CD4-positive, alpha-beta memory T cell (primary cell): ENCODE measurements at places on chromosomes 4 and X.
A peak's percentile ranks its signal among the peaks of the same experiment; 100 is the strongest.

DNA sequence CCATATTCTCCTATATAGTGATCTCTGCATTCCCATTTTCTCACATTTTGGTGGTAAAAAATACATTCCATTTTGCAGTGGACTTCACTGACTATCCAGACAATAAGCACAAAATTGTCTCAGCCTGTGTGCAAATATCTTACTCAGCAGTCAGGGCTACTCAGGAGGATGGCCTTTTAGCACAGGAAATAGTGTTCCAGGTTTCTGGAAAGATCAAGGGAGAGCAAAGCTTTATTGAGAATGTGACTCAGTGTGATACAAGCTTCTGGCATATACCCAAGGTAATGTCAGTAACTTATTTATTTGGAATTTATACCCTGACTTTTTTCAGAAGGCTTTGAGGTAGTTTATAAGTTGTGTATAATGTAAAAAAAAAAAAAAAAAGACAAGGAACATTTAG, 233.4 kb downstream of the TEX13A start:
- no peak for DNase-seq

GRCh38 chr4:151807220-151807619, 46.4 kb upstream of the GATB start:
- DNase-seq = no peak

GRCh38 chr4:26522478-26522877, 32.2 kb upstream of the CCKAR start:
- DNase-seq = no peak

GRCh38 chr4:96342790-96343455, 503.0 kb downstream of the PDHA2 start:
- DNase-seq = no peak

GRCh38 chr4:128854433-128854832, 44.9 kb downstream of the JADE1 start:
- DNase-seq = peak; percentile 47

GRCh38 chr4:133385161-133385954, 236.3 kb downstream of the PCDH10 start:
- DNase-seq = no peak

DNA sequence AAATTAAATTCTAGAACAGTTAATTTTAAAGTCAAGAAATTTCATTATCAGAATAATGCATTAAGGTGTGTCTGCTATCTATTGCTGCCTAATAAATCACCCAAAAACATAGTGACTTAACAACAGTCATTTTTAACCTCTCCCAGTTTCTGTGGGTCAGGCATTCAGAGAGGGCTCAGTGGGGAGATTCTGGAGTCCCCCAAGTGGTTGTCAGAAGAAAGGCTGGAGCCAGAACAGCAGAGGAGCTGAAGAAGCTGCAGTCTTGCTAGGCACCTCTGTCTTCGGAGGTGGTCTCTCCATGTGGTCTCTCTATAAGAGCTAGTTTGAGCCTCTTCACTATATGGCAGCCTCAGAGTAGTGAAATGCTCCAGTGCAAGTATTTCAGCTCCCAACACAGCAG, 9.3 kb upstream of the HOPX start:
- DNase-seq = no peak

DNA sequence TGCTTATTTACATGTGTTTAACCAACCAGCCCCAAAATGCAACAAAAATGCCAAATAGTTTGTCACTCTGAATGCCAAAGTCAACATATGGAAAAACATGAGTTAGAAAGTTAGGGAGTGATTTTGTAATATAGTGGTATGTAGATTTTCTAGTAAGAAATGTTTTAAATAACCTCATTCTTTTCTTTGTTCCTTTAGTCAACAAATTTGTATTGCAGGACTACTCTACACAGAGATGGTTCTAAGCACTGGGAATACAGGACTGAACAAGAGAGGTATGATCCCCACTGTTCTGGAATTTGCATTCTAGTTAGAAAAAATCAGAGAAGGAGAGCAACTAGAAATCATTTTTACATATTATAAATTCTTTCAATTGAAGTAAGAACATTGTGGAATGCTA, 218.8 kb upstream of the ANXA10 start:
- no peak for DNase-seq

- DNase-seq = no peak
Measured at GRCh38 chrX:13894888-13895565, 78.1 kb upstream of the GPM6B start.

- no peak for DNase-seq
Measured at GRCh38 chr4:20095805-20096541, 155.7 kb upstream of the SLIT2 start.

DNA sequence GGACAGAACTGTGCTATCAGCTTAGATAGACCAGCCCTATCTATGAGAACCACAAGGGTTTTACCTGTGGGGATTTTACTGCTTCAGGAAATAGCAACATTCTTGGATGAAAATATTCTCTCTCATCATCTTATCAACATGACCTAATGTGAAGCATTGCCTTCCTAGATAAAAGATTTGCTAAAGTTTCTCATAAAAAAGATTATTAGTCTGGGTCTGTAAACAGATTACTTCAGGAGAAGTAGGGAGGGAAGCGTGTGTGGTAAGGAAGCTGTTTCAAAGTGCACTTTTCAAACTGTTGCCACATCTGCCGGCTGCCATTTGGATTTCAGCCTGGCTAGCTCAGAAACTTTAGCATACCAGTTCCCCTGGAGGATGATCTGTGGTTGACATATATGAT, at the start of gene NOX1:
TSS of gene NOX1 (minus strand) at position 35 of the 400 bp plus-strand sequence. CDS start 220 bp downstream, outside the sequence.
- DNase-seq = no peak

GRCh38 chr4:1675802-1676137, 8.3 kb downstream of the FAM53A start:
- no peak for DNase-seq

GRCh38 chr4:138049355-138049754, 192.8 kb downstream of the SLC7A11 start:
- DNase-seq = no peak

- DNase-seq = no peak
Measured at GRCh38 chr4:173652283-173652931, 122.4 kb upstream of the HAND2 start.

DNA sequence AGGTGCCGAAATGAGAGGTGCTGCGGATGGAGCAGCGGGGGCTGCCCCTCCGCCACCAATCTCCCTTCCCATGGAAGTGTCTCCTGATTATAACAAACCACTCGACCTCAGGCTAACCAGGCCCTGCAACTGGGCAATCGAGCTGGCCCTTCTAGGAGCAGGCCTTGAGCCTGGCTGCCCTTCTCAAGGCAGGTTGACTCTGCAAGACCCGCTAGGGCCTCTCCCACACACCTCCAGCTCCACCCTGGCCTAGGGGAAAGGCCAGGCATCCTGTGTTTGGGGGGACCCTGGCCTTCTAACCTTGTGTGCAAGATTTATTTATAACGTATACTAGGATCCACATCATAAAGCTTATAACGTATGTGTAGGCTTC, 3.7 kb upstream of the BCOR start:
- DNase-seq = no peak

- DNase-seq = no peak
Measured at GRCh38 chr4:27327421-27328181, 467.0 kb downstream of the STIM2 start.

DNA sequence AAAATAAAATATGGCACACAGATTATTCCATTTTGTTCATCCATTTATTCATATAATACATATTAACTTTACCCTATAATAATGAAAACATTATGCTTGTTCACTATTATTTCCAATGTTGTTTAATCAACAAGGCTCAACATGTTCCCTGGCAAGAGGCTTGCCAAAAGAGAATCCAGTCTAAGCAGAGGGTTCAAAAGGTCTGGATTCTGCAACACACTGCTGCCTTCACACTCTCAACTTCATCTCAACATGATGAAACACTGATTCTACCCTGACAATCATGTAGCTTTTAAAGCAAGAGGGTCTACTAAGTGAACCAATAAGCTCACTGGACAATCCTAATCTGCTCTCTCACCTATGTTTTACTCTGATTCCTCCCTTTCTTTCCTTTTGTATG, 101.1 kb downstream of the MID1 start:
- DNase-seq = no peak

GRCh38 chr4:93267747-93268146, 560.8 kb upstream of the ATOH1 start:
- DNase-seq = no peak

- no peak for DNase-seq
Measured at GRCh38 chr4:71732066-71732465, 51.8 kb downstream of the GC start.

GRCh38 chr4:107449611-107450369, 270.2 kb downstream of the PAPSS1 start:
- DNase-seq = no peak

GRCh38 chr4:6568689-6569332, 6.2 kb upstream of the MAN2B2 start:
- no peak for DNase-seq

DNA sequence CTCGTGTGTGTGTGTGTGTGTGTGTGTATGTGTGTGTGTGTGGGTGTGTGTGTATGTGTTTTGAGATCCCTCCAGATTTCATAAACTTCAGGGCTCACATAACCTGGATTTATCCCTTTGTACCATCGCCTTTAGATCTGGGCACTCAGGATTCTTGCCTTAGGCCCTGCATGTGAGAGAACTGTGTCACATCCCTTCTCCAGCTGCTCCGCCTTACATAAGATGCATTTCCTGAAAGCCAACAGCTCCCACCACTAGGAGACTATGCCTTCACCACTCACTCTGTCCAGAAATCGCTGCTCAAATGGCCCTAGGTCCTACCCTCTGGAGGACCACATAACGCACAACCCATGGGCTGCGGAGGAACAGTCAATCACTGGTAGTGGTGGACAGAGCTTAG, 348.8 kb downstream of the CCSER1 start:
- no peak for DNase-seq

DNA sequence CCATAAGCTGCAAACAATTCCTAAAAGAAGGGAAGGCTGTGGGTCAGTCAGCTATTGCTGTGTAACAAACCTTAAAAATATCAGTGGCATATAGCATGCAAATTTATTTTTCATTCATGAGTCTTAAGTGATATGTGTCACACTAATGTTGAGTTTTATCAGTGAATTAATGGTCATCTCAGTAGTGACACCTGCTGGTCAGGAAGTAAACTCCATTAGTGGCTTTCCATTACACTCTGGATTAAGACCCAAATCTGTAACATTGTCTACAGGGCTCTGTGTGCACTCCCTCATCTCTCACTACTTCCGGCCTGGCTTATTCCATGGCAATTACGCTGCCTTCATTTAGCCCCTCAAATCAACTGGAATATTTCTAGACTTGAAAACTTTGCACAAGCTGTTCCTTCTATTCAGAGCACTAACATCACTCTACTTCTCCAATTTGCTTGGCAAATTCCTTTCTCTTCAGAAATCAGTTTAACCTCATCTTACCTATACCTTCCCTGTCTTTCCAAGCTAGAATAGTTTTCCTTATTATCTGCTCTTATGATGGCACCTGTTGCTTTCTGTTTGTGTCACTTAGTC, 217.3 kb upstream of the TAPT1 start:
- DNase-seq = peak; percentile 3

- DNase-seq = no peak
Measured at GRCh38 chr4:33411182-33411581, 2691.0 kb downstream of the PCDH7 start.

GRCh38 chrX:51891821-51892551, 1.4 kb upstream of the MAGED1 start:
- no peak for DNase-seq

DNA sequence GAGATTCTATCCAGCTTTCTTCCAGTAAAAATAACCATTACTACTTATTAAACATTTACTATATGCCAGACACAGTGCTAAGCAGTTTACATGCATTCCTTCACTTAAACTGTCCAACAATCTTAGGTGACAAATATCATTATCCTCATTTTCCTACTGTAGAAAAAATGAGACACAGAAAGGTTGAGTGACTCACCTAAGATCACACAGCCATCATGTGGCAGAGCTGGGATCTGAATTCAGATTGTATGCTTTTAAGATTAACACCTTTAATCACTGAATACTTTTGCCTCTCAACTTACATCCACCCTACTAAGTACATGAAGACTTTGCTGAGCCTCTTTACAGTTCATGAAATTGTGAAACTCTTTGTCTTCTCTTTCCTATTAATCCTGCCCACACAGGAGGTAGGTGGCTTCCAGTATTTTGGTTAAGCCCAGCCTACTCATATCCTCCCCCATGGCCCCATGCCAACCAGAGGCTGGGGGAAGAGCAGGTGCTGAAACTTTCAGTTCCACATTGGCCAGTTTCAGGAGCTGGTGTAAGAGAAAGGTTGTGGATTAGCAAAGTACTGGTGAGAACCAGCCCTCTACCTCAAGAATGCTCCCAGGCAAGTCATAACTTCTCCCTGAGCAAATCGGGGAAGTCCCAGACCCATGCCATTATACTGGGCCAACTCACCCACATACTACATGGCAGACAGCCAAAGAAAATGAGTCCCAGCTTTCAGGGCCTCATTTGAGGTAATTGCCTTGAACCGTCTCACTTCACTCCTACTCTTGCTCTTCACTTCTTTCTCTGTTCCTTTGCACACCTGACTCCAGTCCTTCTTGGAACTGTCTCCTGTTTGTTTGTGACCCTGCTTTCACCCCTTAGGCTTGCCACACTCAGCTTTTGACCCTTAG, 211.1 kb downstream of the GUCY2F start:
- no peak for DNase-seq

DNA sequence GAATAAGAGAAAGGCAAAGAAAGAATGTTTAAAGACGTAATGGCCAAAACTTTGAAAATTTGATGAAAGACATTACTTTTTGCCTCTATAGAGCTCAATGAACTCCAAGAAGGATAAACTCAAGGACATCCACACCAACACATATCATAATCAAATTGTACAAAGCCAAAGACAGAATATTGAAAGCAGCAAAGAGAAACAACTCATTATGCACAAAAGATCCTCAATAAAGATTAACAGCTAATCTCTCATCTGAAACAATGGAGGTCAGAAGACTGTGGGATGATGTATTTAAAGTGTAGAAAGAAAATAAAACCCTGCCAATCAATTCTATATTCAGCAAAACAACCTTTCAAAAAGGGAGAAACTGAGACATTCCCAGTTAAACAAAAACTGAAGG, 129.1 kb upstream of the TEX13D start:
- DNase-seq = no peak

DNA sequence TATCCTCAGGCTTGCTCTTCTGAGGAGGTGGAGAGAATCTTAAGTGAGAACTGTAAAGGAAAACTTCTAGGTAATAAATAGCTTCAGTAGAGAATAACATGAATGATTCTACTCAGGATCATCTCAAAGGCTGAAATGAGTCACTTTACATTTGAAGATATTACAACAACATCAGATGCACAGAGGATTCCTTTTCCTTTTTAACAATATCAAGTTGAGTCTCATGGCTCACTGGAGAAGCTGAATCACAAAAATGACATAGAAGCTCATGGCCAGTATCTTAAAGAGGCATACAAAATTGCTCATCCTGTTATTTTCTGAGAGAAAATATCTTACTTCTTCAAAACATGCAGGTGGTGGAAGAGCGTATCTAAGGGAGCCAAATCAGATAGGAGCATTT, 72.5 kb upstream of the EMCN start:
- no peak for DNase-seq

- DNase-seq = no peak
Measured at GRCh38 chr4:8911316-8912088, 39.9 kb upstream of the HMX1 start.

GRCh38 chr4:168759959-168760527, 250.0 kb downstream of the CBR4 start:
- DNase-seq = no peak

- no peak for DNase-seq
Measured at GRCh38 chr4:97938141-97938540, 205.1 kb downstream of the STPG2 start.
